Pancreas (tissue), 10 donors: ENCODE measurements at places on chromosomes 16 and 17. TPM values are rescaled to one million over a fixed set of nuclear protein-coding genes. Genes with fewer than 3 reads are reported as not detected.

GRCh38 chr17:59002848-59003247 is 103.8 kb downstream of the TRIM37 start:
- DNase-seq = no peak

- DNase-seq = no peak
Observed at GRCh38 chr16:11198828-11199227, 57.2 kb downstream of the SOCS1 start.

DNA sequence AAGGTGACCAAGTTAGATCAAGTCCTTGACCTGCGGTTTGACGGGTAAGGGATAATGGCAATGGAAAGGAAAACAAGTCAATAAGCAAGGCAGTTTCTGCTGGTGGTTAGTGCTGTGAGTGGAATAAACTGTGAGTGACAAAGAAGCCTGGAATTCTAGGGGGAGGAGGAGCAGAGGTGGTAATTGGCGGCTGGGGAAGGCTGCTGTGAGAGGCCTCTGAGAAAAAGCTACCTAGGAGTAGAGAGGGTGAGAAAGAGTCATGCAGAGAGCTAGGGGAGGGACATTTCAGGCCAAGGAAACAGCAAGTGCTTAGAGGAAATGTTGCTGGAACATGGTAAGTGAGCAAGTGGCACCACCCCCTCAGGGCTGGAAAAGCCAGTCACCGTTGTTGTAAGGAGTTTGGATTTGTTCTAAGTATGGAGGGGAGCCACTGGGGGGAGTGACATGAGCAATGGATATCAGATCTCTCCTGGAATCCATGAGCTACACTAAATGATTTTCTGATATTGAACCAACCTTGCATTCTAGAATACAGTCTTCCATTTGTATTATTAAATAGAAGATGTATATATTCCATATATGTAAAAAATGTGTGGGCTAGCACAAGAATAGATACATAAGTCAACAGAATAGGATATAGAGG is 6.7 kb downstream of the NLRC3 start:
- no peak for DNase-seq

DNA sequence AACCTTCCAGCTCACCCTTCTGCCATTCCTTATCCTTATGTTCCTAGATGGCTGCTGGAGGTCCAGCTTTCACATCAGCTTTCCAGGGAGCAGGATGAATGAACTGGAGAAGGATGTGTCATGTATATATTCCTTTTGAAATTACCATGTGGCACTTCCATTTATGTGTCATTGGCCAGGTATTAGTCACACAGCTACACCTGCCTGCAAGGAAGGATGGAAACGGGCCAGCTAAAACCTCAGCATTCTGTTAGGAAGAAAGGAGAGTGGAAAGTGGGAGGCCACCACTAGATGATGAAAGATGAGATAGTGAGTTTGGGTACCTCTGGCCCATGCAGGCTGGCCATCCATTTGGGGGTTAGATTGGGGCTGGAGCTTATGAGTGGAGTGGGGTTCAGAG is 67.5 kb downstream of the KSR1 start:
- DNase-seq = no peak

LRRC37A gene
- total RNA-seq = 1.9 TPM

- no peak for DNase-seq
Observed at GRCh38 chr16:10103118-10103517, 79.1 kb downstream of the GRIN2A start.

DNA sequence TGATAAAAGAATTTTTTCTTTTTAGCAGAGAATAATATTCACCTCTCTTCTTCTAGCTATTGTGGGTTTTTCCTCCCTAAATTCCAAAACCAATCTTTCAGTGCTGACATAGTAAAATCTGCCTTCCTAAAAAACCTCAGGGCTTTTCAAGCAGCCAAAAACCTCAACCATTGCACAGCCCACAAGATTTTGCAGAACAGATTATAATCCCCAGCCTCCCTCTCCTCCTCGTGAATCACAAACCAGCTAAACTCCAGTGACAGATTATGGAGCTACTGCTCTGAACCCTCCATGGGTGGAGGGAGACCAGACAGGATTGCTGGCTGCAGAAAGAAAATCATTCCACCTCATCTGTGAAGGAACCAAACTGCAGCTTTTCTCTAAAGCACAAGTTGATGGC is 341.6 kb downstream of the SOX9 start:
- DNase-seq = no peak

DNA sequence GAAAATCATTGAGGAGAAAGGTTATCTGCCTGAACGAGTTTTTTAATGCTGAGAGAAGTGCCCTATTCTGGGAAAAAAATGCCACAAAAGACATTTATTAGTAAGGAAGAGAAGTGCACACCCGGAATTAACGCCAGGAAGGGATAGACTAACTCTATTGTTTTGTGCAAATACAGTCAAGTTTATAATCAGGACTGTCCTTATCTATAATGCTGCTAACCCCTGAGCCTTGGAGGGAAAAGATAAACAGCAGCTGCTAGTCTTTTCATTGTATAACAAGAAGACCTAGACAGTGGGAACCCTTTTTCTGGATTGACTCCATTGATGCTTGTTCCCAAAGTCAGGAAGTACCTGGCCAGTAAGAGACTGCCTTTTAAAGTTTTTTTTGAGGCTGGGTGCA is 26.5 kb downstream of the BCAS3 start:
- no peak for DNase-seq

DNA sequence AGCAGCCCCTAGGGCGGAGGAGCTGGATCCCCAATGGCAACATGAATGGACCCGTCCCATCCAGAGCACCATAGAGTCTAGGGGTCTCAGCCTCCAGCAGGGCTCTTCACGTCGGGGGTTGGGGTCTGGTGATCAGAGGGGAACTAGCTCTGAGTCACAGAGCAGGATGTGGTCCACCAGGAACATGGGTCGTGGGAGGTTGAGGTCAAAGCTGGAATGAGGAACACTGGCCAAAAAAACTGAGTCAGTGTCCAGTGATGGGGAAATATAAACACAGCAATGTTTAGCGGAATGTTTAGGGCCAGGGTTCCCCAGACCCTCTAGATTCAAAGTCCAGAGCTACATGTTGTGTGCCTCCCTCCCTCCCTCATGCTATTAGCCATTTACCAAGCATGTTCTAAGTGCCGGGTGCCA is 79.1 kb upstream of the C16orf82 start:
- no peak for DNase-seq

DNA sequence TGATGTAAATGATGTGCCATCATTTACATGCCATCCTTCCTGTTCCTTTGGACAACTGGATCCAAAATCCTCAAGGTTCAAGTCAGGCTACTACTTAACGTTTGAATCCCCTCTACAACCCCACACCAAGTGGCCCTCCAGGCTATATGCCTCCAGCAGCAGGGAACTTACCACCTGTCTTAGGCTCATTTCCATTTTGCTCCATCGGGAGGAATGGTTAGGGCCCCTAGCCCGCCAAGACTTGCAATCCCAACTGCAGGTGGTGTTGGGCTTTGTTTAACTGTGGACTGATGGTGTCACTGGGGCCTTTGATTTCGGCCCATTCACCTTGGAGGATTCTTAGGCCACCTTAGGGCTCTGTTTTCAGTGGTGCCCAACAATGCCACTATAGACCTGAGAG is 9.7 kb downstream of the HNF1B start:
- no peak for DNase-seq

DNA sequence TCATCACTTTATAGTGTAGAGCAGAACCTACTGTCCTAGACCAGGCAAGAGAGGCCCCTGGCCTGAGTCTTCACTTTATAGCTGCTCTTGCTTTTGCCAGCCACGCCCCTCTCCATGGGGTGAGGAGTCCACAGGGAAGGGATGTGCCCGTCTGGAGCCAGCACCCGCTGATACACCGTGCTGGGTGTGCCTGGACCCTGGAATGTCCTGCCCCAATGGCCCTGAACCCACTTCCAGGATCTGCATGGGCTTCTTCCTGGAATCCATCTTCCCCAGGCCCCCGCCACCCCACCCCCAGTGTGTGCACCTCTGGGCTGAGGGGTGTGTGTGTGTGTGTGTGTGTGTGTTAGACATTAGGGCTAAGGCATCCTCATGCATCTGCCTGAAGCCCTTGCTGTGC is 44.9 kb downstream of the MEOX1 start:
- DNase-seq = no peak

DNA sequence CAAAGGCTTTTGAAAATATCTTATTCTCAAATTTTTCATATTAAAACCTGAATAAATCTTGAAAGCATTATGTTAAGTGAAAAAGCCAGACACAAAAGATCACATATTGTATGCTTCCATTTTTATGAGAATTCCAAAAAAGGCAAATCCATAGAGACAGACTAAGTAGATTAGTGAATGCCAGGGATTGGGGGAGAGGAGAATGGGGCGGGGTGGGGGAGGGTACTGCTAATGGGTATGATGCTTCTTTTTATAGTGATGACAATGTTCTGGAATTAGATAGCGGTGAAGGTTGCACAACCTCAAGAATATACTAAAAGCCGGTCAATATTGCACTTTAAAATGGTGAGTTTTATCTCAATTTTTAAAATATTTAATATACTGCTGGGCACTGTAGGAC is 44.0 kb downstream of the XPO6 start:
- no peak for DNase-seq

SOST gene
- not detected for total RNA-seq

DNA sequence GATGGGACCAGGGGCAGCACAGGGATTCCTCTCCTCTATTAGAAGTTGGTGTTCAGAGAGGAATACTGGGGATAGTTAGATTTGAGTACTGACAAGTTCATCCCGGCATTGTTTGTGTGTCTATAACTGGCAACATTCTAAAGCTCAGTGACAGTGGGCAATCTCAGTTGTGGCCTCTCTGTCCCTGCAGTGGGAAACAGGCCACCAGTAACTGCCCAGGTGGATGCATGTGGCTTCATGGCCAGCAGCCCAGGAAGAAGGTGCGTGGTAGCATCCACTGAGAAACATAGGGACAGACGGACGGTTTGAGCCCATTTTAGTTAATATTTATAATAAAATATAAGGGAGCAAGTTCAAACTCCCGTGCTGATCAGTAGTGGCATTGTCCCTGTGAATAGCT is 51.5 kb downstream of the B9D1 start:
- DNase-seq = no peak

SMARCD2 gene
- total RNA-seq = 50.0 TPM
